ENCODE measurements at places on chromosomes 5 and 9.

DNA sequence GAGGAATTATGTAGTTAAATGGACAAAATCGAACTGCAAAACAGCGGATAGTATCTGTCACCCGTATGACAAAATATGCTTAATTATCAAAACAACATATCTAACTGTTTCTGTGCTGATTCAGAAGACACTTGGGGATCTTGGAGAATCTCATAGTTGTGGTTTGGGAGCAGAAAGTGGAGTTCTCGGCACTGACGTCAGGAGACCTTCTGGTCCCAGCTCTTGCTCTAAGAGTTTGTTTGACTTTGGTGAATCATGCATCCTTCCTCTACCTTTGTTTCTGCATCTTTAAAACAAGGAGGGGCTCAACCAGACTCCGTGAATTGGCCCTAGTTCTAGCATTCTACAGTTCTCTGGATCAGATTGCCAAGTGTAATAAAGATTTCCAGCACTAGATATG, 37.0 kb upstream of the TAF1L start:
- DNase-seq, result no peak

- no peak for DNase-seq
Measured at GRCh38 chr5:39437467-39437866, 12.7 kb upstream of the DAB2 start.

DNA sequence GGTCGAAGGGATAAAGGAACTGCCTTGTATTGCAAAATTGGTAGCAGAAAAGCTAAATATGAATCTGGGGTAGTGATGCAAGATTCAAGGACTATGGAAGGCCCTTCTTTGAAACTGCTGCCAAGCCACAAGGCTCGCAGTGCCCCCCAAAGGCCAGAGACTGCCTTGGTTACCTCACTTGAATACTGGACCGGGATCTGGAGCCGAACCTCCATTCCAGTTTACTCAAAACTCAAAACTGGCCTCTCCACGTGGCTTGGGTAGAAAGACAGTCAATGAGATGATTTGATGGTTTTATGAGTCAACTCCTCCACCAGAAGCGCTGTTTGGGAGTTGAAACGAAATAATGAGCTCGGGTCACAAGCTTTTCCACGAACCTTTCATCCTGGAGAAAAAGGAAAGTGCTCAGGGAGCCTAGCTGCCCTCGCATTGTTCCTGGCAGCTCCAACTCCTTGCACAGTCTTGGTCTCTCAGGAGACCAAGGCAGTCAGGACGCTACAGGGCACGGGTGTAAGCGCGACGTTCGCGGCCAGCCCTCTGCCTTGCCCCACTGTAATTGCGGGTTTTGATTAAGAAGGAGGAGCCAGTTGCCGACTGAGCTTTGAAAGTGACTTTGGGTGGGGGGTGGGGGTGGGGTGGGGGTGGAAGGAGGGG, 2.8 kb downstream of the ST8SIA4 start:
- DNase-seq, result peak; percentile 14

- no peak for DNase-seq
Measured at GRCh38 chr9:69918322-69918721, 97.7 kb downstream of the CFAP95 start.

DNA sequence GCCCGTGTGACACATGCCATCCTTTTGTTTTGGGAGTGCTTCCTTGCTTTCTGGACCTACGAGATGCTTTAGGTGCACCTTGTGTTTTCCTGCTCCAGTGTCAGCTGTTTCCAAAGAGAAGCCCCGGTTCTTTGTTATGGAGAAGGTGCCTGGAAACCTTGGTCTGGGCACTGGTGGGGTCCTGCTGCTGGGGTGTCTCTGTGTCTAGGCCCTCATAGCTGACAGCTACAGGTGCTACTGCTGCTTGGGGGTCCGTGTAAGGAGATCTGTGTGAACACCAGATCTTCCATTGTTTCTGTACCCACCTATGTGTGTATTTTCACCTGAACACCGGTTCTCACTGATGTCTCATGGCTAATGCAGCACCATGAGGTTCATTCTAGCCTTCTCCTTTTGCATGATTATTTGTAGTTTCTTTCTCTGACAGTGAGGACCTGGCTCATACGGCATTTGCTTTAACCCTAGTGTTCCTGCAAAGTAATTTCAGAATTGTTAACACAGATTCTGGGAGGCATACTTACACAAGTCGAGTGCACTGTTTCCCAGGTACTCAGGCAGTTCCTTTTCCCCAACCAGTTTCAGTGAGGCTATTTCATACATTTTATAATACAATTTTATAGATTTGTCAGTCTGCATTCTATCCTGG, 13.2 kb upstream of the FAM120AOS start:
- DNase-seq, result no peak

Measured in T-helper 17 cell (primary cell).